ENCODE measurements at places on chromosomes 4 and X. TPM values are rescaled to one million over a fixed set of nuclear protein-coding genes. Genes with fewer than 3 reads are reported as not detected.

The RTL9 gene
- 0.15 TPM for polyA plus RNA-seq

The MAGEA2 gene
- not detected for polyA plus RNA-seq

The ACTRT1 gene
- polyA plus RNA-seq: not detected

The EREG gene
- polyA plus RNA-seq: 1.2 TPM

The NAA15 gene
- 8.7 TPM for polyA plus RNA-seq

The UBL4A gene
- 34.6 TPM for polyA plus RNA-seq

The NSG1 gene
- 3.2 TPM for polyA plus RNA-seq

The INTS12 gene
- polyA plus RNA-seq: 11.4 TPM

The GPRIN3 gene
- 2.4 TPM for polyA plus RNA-seq
